ENCODE measurements at places on chromosomes 1 and 21.
A peak's percentile ranks its signal among the peaks of the same experiment; 100 is the strongest.

- no peak for DNase-seq
Observed at GRCh38 chr1:34162852-34163766, 1.9 kb downstream of the CSMD2 start.

GRCh38 chr21:40688106-40688864 lies 158.7 kb downstream of the DSCAM start:
- no peak for DNase-seq

- DNase-seq, result no peak
Observed at GRCh38 chr21:34764715-34765284, 96.0 kb downstream of the CLIC6 start.

DNA sequence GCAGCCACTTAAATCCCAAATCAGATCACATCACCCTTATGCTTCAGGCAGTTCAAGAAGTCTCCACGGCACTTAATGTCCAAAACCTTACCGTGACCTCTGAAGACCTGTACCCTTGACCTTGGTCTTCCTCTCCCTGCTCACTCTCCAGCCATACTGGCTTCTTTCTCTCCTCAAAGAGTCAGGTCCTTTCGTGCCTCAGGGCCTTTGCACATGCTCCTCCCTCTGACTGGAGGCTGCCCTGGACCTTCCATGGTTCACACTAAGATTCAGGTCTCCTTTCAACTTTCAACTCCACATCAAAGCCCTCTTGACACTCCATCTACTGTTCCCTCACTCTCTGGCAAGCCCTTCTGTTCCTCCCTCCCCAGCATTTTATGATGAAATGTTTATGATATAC lies 289.9 kb upstream of the VAMP3 start:
- no peak for DNase-seq

DNA sequence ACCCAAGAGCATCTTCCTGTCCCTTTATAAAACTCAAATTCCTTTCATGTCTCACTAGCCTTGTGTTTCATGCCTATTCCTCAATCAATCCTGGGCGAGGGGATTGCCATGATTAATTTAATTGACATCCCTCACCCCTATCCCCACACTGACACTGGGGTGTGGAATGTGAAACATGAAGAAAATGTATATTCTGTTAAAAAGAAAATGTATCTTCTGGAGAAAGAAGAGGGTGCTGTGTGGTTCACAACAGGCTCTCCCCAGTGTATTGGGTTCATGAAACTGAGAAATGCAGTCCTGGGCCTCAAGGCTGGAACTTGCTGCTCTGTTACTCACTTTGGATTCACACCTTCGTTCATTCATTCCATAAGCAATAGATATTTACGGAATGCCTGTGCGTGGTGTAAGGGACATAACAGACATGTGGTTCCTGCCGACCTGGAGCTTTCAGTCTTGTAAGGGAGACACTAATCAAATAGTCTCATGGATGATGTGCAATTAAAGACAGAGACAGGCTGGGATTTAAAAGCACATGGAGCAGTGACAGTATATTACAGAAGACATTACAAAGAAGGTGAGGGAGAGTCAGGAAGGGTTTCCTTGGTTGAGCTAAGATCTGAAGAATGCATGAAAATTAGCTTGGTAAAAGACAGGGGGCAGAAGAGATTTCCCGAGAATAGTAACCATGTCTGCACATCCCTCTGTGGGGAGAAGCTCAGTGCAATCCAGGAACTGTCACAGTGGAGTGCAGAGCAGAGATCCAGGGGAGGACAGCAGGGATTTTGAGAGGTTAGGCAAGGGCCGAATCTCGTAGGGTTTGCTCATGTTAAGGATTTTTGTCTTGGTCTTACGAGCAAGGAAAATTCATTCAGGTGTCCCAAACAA lies 32.1 kb downstream of the SERTAD4 start:
- DNase-seq, result no peak

GRCh38 chr1:109502364-109502851 lies 7.1 kb downstream of the AMIGO1 start:
- peak; percentile 68 for DNase-seq

GRCh38 chr1:56904663-56905397 lies 50.2 kb downstream of the C8A start:
- DNase-seq, result no peak

- peak; percentile 11 for DNase-seq
Observed at GRCh38 chr1:67429011-67429527, 1.1 kb downstream of the SERBP1 start.

- no peak for DNase-seq
Observed at GRCh38 chr1:214524824-214525223, 26.6 kb downstream of the PTPN14 start.
